ENCODE measurements at places on chromosomes 11 and 22.

DNA sequence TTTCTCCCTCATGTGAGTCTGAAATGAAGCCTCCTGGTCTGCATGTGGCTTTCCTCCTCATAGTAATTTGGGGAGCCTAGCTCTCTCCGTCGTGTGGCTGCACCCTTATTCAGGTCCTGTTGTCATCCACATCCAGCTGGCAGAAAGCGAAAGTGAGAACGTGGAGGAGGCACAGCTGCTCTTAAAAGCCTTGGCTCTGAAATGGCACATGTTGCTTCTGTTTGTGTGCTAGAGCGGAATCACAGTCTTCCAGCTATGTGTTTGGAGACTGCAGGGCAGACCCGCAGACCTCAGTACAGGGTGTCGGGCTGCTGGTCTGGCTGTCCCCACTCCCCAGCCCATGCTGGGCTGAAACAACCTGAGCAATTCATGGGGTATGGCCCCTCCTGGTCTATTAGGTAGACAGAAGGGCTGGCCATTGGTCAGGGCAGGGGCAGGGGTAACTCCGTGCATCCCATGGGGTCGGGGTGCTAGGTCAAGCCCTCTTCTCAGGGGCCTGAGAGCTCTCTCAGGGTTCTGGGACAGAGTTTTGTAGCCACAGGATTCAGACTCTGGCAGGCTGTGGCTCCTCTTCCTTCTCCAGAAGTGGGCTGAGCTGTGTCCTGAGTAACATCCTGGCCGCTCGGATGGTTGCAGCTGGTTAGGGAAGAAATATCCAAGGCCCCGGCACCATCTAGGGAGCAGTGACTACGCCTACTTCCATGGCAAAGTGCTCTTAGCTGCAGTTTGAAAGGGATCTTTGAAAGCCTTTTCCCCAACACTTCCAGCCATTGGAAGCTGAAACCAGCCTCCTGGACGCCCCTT is 50.6 kb downstream of the C11orf96 start:
- peak; percentile 65 for DNase-seq

- no peak for DNase-seq
Measured at GRCh38 chr11:20590381-20590780, 9.0 kb upstream of the SLC6A5 start.

GRCh38 chr11:114819028-114819427 is 140.7 kb downstream of the NXPE2 start:
- DNase-seq, result no peak

- peak; percentile 74 for DNase-seq
Measured at GRCh38 chr22:33829546-33830280, 90.6 kb downstream of the LARGE1 start.

DNA sequence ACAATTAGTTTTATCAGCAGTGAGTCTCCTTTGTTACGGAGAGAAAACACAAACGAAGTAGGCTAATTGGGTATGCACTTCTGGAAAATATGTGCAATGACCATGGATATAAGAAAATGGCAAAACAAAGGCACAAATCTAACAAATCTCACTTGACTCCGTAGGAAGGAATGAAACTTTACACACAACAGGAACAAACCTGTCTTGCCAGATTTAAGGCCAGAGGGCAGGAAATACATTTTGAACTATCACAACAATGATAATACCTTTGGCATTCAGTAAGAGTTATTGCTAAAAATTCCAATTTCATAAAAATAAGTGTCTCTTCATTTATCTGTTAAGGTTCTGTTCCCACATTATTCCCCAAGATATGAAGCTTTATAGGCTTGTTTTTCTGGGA is 36.6 kb downstream of the SLC25A17 start:
- DNase-seq, result no peak

DNA sequence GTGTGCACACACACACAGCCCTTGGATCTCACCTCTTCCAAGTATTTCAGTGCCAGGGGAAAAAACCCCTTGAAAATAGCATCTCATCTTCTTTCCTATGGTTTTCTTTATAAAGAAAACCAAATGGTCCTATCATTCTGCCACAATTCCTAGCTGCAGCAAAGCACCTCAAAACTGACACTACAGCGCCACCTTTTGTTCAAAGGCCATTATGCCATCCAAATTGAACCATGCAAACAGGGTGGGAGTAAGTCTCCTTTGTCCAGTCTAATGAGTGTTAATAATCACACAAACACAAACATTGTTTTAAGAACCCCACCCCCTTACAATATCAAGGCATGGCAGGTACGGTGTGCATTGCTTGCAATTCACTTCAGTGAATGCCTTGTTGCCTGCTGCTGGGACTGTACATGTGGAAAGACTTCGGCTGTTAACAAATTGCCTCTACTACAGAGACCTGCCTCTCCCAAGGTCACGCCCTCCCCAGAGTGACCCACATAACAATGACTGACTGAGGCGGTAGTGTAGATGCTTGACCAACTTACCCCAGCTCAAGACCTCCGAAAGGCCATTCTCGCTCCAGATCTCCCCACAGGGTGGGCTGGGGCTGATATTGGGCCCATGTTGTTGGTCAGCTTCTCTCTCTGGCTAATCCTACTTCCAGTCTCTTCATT is 31.7 kb downstream of the FAM181B start:
- DNase-seq, result peak; percentile 49

- peak; percentile 78 for DNase-seq
Measured at GRCh38 chr11:45021692-45022141, 71.0 kb upstream of the TP53I11 start.

DNA sequence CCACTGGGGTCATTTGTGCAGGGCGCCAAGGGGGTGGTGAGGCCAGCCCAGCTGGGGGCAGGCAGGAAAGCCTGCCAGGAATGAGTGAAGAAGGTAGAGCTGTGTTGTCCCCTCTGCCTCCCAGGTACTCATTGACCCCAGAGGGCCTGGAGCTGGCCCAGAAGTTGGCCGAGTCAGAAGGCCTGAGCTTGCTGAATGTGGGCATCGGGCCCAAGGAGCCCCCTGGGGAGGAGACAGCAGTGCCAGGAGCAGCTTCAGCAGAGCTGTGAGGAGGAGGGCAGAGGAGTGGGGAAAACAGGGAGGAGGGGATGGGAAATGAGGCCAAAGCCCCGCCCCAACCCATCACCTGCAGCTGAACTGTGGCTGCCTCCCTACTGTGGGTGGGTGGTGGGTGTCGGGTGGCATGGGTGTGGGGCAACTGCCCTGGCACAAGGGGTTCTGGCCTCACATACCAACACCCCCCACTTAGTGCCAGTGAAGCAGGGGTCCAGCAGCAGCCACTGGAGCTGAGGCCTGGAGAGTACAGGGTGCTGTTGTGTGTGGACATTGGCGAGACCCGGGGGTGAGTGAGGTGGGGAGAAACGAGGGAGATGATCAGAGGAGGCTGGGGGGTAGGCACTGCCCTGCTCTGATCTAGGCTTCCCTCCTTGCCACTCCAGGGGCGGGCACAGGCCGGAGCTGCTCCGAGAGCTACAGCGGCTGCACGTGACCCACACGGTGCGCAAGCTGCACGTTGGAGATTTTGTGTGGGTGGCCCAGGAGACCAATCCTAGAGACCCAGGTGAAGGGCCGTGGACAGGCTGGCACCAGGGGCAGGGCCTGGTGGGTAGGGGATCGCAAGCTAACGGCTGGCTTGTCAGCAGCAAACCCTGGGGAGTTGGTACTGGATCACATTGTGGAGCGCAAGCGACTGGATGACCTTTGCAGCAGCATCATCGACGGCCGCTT is 3.0 kb downstream of the MUS81 start:
- no peak for DNase-seq

GRCh38 chr11:83956119-83956697 is 670.0 kb upstream of the CCDC90B start:
- no peak for DNase-seq
